ENCODE measurements at places on chromosomes 16 and 17.

DNA sequence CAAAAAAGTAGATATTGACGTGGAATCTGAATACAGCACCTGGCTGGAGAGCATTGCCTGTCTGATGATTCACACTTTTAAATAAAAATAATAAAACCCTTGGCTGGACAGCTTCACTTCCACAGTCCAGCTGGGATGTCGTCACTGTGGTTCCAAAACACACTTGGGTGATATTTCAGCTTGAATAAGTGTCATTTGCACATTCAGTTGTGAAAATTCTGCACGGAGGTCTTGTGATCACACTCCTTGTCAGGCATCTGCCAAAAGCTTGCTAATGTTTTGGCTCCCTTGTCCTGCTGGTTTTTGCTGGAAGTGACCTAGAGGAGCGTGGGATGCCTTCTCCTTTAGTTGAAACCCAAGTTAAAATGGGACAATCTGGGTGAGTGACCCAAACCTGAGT lies 60.7 kb downstream of the PCTP start:
- no peak for DNase-seq

GRCh38 chr16:822174-822908 lies 21.8 kb upstream of the GNG13 start:
- DNase-seq = no peak

DNA sequence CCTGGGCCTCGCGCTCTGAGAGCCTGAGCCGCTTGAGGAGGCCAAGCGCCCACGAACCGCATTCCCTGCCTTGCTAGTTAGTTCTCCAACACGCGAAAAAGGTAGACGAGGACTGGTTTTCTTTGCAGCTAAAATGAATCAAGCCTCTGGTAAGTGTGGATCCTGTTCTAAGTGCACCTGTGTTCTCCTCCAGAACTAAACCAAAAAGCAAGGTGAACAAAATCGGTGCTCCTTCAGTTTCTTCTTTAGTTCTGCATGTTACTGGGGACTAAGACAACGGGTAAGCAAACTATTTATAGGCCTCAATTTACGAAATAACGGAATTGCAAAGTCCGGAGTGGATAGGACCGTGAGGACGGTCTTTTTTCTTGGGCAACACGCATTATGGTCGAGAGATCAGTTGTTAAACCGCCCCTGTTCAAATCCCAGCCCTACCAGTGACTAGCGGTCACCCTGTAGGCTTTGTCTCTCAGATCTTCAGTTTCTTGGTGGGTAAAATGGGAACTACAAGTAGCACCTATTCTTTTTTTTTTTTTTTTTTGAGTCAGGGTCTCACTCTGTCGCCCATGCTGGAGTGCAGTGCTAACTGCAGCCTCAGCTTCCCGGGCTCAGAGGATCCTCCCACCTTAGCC lies 993 bp upstream of the ANKRD11 start:
- no peak for DNase-seq

- no peak for DNase-seq
These were observed 2.2 kb downstream of the ALDOC start for GRCh38 chr17:28574526-28574925.

- DNase-seq = peak; percentile 65
These were observed 824 bp upstream of the MPP2 start for GRCh38 chr17:43907998-43908721.

GRCh38 chr16:1125471-1125870 lies 27.4 kb upstream of the CACNA1H start:
- DNase-seq = no peak

DNA sequence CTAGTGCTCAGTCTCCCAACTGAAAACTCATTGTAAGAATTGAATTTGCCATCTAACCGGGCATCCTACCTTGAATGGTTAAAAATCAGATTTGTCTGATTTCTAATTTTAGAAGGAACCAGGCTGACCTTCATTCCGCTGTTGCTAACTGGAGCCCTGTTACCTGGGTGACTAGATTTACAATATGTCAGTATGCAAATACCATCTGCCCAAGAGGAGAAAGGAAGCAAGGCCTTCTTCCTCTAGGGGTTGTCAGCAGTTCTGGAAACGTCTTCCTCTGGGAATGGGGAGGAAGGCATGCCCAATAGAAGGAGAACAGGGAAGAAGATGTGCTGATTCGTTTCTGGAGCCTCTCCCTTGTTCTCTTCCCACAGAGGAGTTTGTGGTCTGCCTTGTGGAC lies 137.9 kb downstream of the PITPNC1 start:
- no peak for DNase-seq

DNA sequence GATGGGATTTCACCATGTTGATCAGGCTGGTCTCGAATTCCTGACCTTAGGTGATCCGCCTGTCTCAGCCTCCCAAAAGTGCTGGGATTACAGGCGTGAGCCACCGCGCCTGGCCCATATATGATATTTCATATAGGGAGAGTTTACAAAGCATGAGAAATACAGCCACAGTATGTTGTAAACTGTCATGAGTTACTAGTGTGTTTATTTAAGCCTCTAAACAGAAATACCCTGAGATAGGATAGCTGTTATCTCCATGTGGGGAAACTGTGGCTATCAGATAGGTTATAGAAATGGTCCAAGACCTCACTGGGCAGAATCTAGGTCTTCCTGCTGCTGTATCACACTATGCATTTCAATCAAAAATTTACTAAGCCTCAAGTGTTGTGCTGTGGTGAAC lies 2.1 kb upstream of the CDK5RAP3 start:
- DNase-seq = no peak

DNA sequence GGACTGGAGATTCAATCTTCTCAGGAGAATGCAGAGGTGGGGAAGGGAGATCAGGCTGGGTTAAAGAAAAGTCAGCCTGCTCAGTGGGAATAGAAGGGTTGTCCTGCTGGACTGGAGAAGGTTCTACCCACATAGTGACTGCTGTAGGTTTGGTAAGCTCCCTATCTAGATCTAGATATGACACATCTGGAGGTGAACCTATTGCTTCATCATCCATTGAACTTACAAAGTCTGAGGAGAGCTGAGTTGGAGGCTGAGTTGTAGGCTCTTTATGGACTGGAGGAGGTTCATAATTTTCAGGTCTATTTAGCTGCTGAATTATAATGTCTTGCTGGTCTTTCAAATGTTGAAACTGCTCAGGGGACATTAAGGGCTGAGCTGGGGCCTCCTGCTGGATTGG lies 46.0 kb upstream of the NF1 start:
- no peak for DNase-seq

- DNase-seq = no peak
These were observed 5.2 kb downstream of the KRT39 start for GRCh38 chr17:40961591-40961990.

DNA sequence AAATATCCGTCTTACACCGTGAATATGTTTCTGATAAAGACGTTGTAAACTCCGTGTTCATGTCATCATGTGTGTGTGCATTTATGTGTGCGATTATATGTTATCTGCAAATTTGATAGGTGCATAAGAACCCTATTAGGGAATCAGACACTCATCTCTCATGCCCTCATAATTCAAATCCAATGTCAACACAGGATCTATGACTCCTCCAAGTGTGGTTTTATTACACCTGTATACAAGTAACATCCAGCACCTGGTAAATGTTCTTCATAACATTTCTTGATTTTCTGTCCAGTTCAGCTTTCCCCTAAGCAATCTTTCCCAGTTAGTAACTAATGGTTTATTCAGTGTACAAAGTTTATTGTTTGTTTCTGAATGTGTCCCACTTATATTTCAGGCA lies 681.9 kb downstream of the CDH11 start:
- DNase-seq = no peak

DNA sequence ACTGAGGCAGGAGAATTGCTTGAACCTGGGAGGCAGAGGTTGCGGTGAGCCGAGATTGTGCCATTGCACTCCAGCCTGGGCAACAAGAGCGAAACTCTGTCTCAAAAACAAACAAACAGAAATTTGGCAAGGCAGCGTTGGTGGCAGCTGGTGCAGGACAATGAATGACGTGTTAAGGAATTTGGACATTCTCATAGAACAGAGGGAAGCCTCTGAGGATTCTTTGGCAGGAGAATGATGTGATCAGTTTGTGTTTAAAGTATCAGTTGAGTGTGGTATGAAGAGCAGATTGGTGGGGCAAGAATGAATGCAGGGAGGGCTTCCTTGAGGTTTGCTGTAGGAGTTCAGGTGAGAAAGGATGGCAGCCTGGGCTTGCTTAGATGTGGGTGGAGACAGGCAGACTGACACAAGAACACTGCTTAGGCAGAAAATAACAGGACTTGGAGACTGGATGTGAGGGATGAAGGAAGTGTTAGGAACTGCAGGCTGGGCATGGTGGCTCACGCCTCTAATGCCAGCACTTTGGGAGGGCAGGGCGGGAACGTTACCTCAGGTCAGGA lies 4.8 kb downstream of the CYB5D2 start:
- DNase-seq = no peak

GRCh38 chr16:68368301-68368888 lies 57.6 kb downstream of the PRMT7 start:
- no peak for DNase-seq

GRCh38 chr17:50904518-50905459 lies 38.6 kb upstream of the TOB1 start:
- DNase-seq = no peak

DNA sequence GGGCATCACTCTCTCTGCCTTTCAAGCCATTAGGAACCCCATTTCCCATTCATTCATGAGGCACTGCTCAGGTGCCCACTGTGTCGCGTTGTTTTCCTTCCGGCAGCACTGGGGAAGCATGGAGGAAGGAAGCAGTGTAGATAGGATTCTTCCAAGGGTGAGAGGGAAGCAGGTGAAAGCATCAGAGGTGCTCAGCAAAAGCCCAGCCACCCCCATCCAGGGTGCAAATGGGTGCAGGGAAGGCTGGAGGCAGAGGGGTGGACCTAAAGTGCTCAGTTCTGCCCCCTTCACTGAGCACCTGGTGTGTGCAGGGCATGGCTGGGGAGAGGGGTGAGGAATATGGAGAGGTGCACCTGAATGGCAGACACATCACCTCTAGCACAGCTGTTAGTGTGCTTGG lies 3.4 kb upstream of the NXPH3 start:
- DNase-seq = no peak

DNA sequence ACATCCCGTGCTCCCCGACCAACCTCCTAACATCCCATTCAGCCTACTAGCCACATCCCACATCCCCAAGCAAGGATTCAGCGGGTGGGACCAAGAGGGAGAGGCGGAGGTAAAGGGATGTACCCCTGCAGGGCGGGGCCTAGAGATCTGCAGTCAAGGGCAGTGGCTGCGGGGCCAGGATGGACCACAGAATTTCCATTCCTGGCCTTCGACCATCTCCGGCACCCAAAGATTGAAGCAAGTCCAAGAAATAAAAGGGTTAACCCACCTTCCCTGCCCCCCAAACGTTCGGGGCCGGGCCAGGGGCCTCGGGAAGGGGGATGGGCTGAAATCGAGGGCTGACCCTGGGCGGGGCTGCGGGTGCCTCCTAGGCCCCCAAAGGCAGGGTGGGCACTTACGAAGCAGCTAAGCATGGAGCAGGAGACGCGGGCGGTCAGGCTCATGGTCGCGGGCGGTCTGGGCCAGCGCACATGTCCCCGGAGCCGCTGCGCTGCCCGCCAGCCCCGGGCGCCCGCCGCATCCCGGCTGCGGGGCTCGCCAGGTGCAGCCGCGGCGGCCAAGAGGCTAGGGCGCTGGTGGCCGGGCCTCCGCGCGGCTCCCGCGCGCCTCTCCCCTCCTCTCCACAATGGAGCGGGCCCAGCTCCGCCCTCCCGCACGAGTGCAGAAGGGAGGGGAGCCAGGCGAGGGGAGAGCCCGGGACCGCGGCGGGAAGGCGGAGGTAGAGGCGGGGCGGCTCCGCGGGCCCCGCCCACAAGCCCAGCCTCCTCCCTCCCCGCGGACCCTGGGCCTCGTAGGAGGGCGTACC lies at the start of gene MTMR4:
TSS of gene MTMR4 (minus strand) at position 674 of the 805 bp plus-strand sequence. CDS start at position 443, 231 bp downstream.
- peak; percentile 80 for DNase-seq

DNA sequence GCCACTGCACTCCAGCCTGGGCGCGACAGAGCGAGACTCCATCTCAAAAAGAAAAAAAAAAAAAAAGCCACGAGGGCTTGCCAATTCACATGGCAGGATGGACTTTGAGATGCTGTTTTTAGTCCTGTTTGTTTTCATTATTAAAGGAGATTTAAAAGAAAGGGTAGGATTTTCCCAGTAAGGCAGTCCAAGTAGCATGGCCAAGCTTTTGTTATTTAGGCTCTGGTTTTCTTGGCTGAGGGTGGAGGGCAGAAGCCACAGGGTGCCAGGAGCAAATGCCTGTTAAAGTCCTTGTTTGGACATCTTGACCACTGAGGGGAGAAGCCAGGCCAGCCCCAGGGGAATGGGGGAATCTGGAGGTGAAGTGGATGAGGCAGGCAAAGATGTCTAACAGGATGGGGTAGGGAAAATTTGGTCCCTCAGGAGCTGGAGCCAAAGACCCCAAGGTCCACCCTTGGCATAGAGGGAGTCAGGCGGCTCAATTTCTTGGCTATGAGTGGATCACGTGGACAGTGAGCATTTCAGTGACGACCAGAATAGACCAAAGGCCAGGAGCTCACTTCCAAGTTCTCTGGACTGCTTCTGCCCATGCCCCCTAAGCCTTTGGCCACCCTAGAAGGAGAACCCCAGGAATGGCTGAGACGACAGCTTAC lies 20.8 kb upstream of the PLLP start:
- no peak for DNase-seq

DNA sequence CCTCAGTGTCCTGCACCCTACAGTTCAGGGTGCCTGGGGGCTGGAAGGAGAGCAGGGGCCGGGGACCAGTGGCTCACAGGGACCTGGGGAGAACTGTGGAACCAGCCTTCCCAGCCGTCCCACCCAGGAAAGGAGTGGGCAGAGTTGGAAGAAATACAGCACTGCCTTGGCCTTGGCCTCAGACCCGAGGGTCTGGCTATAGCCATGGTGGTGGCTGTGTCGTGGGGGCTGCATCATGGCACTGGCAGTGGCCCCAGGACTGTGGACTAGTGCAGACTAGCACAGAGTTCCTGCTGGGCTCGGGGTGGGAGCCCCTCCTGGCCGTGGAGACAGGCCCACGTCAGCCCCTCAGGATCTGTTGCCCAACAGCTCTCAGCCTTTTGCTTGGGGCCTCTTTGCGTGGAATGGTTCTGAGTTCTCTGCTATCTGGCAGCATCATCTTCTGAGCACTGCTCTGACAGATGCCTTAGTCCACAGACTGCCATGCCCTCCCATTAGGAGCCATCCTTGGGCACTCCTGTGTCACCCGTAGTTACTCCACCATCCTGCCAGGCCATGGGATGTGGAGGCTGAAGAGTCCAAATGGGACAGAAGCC lies 12.6 kb upstream of the DNASE1 start:
- DNase-seq = no peak

GRCh38 chr17:41547378-41547841 lies 19.3 kb upstream of the KRT19 start:
- no peak for DNase-seq

DNA sequence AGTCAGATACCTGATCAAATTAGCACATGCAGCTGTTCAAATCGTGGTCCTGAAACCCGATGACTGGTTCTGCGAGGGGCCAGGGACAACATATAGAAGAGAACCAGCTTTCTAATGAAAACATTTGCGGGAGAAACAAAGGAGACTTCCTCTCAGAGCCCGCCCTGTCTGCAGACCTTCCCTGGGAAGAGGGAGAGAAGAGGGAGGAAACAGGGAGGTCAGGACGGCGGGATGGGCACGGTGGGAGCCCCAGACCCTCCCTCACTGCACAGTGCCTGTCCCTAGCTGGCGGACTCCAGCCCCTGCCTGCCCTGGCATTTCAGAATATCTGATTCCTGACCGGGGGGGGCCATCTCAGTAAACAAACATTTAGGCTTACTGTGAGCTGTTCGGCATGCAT lies 317.3 kb downstream of the FOXL1 start:
- no peak for DNase-seq
